Gastroesophageal sphincter (tissue), 4 donors: ENCODE measurements at places on chromosomes 5 and 9. TPM values are rescaled to one million over a fixed set of nuclear protein-coding genes. Genes with fewer than 3 reads are reported as not detected.

The TAF11L10 gene
- total RNA-seq: not detected

The PCDHA8 gene
- not detected for total RNA-seq

The ARHGAP26 gene
- 39.4 TPM for total RNA-seq

The TRIM32 gene
- 25.7 TPM for total RNA-seq

The RMRP gene
- total RNA-seq: 3,605 TPM

The OR13C4 gene
- total RNA-seq: not detected

The TSSK1B gene
- total RNA-seq: not detected

The PCDHGB6 gene
- total RNA-seq: 5.9 TPM

The CD274 gene
- total RNA-seq: 1.9 TPM

The SLIT3 gene
- 76.3 TPM for total RNA-seq

The FAM193B gene
- total RNA-seq: 90.3 TPM

The KIF4B gene
- 0.05 TPM for total RNA-seq
